CD4-positive, alpha-beta memory T cell (primary cell): ENCODE measurements at places on chromosomes 1 and 21. TPM values are rescaled to one million over a fixed set of nuclear protein-coding genes. Genes with fewer than 3 reads are reported as not detected.
A peak's percentile ranks its signal among the peaks of the same experiment; 100 is the strongest.

DNA sequence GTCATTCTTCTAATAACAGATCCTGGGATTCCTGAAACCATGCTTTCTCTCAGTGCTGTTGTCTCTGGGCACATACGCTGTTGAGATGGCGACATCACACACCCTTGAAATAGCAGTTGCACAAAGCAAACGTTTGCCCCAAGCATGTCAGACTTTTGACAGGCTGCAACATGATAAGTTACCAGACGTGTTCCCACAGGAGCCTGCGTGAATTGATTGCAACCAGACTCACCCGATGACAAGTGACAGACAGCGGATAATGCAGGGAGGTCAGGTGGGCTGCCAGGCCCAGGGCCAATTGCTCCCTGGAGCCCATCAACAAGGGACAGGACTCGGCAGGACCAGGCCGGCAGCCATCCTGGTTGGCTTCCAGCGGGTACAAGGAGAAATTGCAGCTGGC, 310.9 kb downstream of the SIPA1L2 start:
- no peak for DNase-seq

- DNase-seq: no peak
Observed at GRCh38 chr1:236120721-236121153, 21.6 kb upstream of the GPR137B start.

GRCh38 chr1:39091845-39092645, 65.9 kb downstream of the NDUFS5 start:
- DNase-seq: peak; percentile 48

GRCh38 chr21:26146681-26147080, 23.9 kb downstream of the APP start:
- no peak for DNase-seq

DNA sequence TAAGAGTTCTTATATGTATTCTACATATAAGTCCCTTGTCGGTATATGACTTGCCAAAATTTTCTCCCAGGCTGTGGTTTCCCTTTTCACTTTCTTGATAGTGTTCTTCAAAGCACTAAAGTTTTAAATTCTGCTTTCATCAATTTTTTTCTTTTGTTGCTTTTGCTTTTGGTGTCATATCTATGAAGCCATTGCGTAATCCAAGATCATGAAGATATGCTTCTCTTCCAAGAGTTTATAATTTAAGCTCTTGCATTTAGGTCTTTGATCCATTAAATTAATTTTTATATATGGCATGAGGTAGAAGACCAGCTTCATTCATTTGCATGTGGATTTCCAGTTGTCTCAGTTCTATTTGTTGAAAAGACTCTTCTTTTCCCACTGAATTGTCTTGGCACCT, 22.2 kb downstream of the DESI2 start:
- no peak for DNase-seq

- peak; percentile 36 for DNase-seq
Observed at GRCh38 chr21:41369105-41369919, 7.5 kb downstream of the MX2 start.

DNA sequence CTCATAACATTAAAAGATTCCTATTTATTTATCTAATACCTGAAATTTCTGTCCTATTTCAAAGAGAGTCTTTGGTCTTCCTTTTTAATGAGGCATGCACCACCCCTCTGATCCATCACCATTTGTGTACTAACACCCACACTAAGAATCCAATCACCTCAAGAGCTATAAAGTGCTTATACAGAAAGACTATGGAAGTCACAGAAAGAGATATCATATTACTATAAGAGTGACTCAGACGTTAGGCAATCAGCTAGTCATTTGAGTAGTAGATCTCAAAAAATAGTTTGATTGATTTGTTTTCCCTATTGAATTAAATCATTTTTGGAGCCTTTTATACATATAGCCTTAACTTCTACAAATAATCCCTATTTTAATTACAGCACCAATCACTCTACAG, 46.1 kb downstream of the NME7 start:
- DNase-seq: no peak

- DNase-seq: no peak
Observed at GRCh38 chr1:111234258-111234657, 6.7 kb downstream of the CHI3L2 start.

- DNase-seq: no peak
Observed at GRCh38 chr1:112699425-112700144, 7.3 kb downstream of the RHOC start.

GRCh38 chr1:107196973-107197562, 56.2 kb downstream of the NTNG1 start:
- DNase-seq: no peak

GRCh38 chr1:20376171-20376570, 85.5 kb downstream of the VWA5B1 start:
- DNase-seq: no peak

GRCh38 chr1:158150523-158150922, 30.2 kb upstream of the CD1D start:
- DNase-seq: no peak

- peak; percentile 43 for DNase-seq
Observed at GRCh38 chr1:211335522-211336157, 9.0 kb downstream of the TRAF5 start.

- DNase-seq: no peak
Observed at GRCh38 chr1:203177470-203178039, 1.9 kb upstream of the MYBPH start.

- DNase-seq: no peak
Observed at GRCh38 chr1:47330212-47330611, 3.4 kb upstream of the CMPK1 start.

DNA sequence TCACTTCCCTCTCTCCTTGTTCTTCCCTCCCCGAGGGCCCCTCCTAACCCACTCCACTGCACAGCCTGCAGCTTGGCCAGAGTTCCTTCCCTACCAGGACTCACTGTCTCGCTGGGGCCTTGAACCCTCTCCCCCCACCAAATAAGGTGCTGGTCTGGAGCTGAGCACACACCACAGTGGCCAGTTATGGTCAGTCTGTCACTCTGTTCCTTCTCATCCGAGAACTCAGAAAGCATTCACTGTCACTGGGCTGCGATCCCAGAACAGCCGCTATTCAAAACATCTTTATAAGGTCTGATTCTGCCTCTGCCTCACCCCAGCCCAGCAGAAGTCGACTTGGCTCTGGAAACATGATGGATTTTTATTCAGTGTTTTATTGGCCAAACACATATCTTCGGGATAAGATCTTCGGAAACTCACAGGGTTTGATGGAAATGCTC, 19.8 kb upstream of the LBR start:
- no peak for DNase-seq

GRCh38 chr1:228837817-228838716, 102.8 kb downstream of the RHOU start:
- DNase-seq: no peak

- DNase-seq: no peak
Observed at GRCh38 chr1:233240371-233240770, 55.2 kb downstream of the PCNX2 start.

- DNase-seq: no peak
Observed at GRCh38 chr1:40625076-40625475, 40.4 kb downstream of the RIMS3 start.

- DNase-seq: no peak
Observed at GRCh38 chr1:221437926-221438325, 304.0 kb downstream of the DUSP10 start.

- DNase-seq: no peak
Observed at GRCh38 chr1:19357299-19357986, 45.3 kb downstream of the SLC66A1 start.

DNA sequence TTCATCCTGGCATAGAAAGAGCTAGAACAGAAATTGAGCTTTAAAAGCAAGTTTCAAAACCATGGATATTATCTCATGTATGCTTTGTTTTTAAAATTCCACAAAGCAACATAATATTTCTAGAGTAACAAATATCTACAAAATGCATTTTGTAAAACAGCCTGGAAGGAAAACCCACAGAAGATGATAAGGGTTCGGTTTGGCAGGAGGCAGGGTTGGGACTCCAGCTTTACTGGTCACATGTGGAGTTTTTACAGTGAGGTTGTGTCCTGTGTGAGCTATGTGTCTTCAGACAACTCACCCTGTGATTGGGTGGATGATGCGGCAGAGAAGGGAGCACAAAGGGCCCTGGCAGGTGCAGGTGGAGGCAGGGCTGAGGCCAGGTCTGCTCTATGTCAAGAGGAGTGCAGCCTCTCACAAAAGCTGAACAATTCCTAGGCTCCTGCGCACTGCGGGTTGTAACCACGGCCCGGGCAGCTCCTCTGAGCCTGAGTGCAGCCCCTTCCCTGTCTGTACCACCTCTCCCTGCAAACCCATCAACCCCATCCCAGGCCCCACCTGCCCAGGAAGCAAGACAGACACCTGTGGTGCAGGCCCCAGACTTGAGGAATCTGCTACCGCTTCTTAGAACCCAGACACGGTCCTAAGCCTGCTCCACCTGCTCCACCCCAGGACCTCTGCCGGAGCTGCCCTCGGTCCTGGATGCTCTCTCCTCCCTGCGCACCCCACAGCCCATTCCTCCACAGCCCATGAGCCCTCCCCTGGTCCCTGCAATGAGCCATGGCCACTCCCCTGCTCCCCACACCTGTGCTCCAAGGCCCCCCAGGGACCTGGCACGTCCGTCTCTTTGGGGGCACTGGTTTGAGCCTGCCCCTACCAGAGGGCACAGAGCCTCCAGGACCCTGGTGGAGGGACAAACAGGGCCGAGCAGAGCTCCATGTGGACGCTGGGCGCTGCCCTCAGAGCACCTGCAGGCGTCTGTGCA, 2.8 kb upstream of the COL18A1 start:
- no peak for DNase-seq

DNA sequence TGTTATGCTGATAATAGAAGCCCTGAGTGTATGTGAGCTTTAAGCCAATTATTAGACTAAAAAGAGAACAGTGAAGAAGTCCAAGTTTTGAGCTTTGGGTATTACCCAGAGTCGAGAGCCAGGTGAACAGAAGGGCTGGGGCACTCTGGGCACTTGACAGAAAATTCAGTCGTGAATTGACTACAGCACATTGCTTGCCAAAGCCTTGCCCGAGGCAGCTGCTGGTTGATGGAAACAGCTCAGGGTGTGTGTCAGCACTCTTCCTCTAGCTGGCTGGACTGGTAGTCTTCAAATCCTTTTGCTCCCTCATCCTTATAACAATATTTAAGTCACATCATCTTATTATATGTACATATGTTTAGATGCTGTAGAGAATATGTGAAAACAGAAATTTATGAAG, 21.3 kb downstream of the PDE4B start:
- DNase-seq: no peak

DNA sequence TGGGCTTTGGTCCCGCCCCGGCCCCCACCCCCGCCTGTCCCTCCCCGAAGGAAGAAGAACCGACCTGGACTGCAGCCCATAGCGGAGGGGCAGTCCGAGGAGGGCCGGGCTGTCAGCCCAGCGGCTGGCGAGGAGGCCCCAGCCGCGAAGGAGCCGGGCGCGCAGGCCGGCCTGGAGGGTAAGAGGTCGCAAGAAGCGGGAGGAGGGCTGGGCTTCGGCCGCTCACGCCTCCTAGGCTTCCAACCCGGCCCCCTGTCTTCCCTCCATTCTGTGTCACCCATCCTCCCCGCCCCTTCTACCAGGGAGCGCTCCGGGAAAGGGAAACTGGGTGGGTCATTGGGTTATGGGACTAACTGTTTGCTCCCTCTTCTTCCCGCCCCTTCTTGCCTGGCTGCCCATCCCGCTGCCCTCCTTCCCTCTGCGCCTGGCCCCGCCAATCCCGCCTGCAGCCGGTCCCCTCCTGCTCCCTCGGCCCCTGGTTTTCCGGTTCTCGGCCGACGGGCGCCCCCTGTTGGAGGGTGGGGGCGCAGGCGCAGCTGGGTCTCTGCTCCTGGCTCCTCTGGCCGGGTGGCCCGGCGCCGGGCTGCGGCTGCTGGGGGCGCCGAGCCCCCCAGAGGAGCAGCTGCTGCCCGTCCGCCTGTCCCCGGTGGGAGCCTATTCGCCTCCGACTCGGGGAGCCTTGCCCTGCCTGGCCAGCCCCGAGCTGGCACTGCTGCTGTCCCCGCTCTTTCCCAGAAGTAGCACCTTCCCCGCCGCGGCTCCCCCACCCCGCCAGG, 2.4 kb downstream of the RUSC1 start:
- peak; percentile 81 for DNase-seq

DNA sequence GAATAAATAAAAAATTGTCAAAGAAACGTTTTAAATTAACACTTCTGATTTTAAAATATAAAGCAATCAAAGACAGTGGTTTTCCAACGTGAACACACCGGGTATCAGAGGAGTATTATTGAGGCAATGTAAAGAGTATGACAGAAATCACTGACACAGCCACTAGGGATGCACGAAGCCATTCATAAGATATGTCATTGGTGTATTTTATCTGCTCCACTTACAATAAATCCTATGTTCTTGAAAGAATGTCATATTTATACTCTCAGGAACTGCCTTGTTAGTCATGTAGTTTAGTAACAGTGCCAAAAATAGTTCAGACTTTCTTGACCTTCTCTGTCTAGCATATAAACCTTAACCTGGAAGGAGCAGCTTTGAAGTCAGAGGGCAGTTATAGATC, 835.0 kb upstream of the NCAM2 start:
- DNase-seq: no peak

DNA sequence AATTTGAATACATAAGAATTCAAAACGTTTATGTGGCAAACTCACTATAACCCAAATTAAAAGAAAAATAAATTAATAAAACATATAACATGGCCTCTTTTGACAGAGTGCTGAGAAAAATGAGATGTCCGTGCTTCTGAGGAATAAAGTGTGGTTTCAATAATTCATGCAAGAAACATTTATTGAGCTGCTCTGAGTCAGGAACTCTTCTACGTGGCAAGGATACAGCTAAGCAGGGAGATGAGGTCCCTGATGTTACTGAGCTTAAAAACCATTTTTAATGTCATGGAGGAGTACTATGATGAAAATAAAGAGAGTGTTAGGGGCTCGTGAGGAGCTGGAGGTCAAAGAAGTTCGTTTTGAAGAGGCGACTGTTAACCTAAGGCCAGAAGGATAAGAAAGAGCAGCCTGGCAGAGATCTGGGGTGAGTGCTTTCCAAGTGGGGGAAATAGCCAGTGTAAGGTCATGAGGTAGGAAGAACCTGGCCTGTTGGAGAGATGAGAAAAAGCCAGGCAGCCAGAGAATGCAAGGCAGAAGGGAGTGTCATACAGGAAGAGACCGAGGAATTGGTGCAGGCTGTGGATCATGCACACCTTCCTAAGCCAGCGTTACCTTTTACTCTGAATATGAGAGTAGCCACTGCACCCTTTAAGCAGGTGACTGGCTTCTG, 182.2 kb upstream of the DUSP10 start:
- no peak for DNase-seq

The PAQR6 gene
- total RNA-seq: 1.9 TPM

The GSTM1 gene
- total RNA-seq: not detected

The LMNA gene
- 33.8 TPM for total RNA-seq

The C1QA gene
- total RNA-seq: 1.2 TPM

The PLPPR4 gene
- total RNA-seq: not detected

The C1orf94 gene
- not detected for total RNA-seq

The ADAM30 gene
- total RNA-seq: not detected

The PTGFRN gene
- total RNA-seq: 0.44 TPM

The HFM1 gene
- total RNA-seq: not detected

The FNDC10 gene
- total RNA-seq: 2.9 TPM

The OR14K1 gene
- not detected for total RNA-seq

The DOCK7 gene
- 17.4 TPM for total RNA-seq

The CRABP2 gene
- total RNA-seq: 0.61 TPM

The BRDT gene
- not detected for total RNA-seq

The CFHR1 gene
- not detected for total RNA-seq

The ERICH3 gene
- total RNA-seq: not detected

The LCE1E gene
- not detected for total RNA-seq
